Chondrocyte (in vitro differentiated cells): ENCODE measurements at places on chromosomes 6 and 20.

DNA sequence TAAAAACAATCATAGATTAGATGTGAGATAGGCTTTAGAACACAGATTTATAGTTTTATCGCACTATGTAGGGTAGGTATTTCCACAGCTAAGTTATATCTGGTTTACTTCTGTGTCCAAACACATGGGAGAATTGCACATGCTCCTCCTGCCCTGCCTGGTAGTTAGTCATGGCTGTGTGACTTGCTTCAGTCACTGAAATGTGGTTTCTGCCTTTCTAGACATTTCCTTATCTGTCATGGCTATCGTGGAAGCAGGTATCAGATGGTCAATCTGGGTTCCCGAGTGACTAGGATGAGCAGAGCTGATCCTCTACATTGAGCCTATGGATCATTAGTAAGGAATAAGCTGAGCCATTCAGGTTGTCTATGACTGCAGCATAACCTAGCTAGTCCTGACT is 117.8 kb upstream of the GMDS start:
- DNase-seq: no peak

DNA sequence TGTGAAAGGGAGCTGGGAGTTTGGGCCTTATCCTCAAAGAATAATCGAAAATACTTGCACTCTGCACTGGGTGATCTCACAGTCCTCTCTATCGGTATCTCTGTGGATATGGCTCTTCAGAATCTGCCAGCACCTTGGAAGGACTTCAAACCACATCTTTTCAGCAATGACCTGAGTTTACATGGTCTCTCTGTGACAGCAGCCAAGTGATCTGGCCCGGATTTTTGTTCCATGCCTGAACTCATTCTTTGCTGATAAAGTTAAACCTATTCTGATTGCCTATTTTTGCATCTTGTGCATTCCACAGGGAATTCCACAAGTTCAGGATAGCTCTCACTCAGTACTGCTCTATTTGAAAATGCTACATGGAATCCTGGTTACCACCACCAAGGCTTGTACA is 98.9 kb downstream of the HDGFL1 start:
- DNase-seq: no peak

DNA sequence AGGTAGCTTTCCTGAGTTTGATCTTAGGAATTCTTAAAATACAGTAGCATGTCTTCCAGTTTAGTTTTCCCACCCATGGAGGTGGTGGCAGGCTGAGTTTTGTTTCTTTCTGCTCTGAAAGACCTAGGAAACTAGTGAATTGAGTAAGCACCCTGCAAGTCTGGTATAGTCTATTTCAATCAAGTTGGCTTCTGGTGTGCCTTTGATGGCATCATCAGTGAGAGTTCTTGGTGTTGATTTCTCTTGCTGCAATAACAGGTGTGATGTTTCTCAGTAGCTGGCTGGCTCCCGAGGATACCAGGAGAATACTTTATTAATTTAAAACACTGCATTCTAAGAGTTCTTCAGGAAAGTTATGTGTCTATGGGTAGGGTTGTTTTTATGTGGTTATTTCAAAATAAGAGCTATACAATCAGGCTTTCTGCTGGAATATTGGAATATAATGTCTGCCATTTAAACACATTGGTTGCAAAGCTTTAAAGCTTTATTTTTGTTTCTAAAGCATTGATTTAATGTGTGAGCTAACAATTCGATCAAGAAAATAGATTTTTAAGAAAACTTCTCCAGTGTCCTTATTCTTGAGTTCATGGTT is 19.0 kb downstream of the VAPB start:
- DNase-seq: no peak

GRCh38 chr6:10098756-10099528 is 315.9 kb downstream of the TFAP2A start:
- no peak for DNase-seq

DNA sequence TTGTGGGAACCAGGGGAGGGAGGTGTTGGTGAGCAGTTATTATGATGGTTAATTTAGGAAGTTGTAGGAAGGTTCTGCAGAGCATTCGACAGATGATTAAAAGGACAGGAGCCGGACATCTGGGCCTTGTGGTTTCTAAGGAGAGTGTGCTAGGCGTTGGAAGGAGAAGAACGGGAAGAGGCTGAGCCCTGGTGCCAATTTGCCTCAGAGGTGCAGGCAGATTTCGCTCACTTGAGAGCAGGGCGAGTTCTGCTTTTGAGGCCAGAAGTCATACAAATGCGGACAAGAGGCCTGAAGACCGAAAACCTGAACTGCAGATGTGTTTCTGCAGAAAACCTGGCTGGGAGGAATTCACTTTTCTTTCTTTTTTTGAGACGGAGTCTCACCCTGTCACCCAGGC is 30.5 kb upstream of the RPS6KA2 start:
- DNase-seq: no peak

GRCh38 chr6:124539096-124539495 is 423.1 kb upstream of the RNF217 start:
- DNase-seq: no peak

DNA sequence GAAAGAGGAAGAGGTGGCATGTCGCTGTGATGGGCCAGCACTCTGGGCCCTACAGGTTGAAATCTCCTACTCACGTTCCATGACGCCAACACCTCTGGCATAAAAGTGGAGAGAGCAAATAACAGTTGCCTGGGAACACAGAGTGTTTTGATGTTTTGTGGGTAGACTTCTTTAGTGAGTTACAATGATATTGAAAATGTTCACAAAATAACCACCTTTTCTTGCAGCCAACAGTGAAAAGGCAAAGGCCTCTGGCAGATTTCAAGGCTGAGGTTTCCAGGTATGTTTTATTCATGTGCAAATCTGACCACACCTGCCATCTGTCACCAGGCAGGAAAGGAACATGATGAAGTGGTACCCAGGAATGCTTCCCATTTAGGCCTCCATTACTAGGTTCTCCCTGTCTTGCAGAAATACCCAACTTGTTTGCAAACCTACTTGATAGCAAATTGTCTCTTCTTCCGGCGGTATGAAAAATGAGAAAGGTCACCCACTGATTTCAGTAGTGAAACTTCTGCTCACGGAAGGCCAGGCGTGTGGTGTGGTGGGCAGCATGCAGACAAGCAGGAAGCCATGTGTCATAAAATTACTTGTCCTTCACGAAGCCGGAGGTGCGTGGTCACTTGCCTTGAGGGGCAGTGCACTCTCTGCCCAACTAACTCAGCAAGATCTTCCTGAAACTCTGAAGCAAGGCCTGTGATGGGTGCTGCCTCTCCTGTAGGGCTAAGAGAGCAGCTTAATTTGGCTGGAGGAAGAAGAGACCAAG is 299.1 kb upstream of the PRDM1 start:
- no peak for DNase-seq

- no peak for DNase-seq
These were observed 323.3 kb upstream of the NT5E start for GRCh38 chr6:85126485-85127167.

DNA sequence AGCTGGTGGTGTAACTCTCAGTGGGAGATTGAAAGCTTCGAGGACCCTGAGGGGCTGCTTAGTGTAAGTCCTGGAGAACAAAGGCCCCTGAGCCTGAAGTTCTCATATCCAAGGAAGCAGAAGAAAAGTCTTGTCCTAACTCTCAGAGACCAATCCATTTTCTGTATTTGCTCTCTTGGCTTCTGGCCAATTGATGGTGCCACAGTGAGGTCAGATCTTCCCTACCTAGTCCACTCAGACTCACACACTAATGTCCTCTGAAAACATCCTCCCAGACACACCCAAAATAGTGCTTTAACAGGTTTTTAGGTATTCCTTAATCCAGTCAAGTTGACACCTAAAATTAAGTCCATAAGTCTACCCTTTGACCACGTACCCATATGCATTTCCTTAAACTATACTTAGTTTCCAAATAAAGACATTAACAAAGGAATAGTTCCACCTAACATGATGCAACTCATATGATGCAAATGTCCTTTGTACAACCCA is 29.4 kb downstream of the ZNF292 start:
- no peak for DNase-seq

DNA sequence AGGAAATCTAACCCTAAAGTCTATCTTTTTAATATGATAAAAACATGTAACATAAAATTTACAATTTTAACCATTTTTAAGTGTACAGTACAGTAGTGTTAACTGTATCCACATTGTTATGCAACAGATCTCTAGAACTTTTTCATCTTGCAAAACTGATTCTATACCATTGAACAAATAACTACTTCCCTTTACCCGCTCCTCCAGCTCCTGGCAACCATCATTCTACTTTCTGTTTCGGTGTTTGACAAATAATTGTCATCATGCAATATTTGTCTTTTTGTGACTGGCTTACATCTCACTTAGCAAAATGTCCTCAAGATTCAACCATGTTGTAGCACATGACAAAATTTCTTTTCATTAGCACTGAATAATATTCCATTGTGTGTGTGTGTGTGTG is 203.2 kb downstream of the SIM1 start:
- DNase-seq: no peak

DNA sequence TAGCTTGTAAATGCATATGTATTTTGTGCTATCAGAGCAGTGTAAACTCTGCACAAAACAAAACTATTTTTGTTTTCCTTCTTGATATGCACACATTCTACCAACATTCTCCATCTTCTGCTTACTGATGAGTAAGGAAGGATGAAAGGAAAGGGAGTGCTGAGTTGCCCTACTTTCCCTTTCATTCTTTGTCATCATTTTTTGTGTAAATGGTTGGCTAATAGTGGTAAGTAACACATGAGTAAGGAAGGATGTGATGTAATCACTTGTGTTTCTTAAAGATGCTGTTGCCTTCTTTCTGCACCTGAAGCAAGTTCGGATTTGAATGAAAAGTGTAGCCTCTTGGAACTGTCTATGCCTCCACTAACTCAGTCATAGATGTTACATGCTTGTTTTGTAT is 4.6 kb upstream of the REV3L start:
- no peak for DNase-seq

DNA sequence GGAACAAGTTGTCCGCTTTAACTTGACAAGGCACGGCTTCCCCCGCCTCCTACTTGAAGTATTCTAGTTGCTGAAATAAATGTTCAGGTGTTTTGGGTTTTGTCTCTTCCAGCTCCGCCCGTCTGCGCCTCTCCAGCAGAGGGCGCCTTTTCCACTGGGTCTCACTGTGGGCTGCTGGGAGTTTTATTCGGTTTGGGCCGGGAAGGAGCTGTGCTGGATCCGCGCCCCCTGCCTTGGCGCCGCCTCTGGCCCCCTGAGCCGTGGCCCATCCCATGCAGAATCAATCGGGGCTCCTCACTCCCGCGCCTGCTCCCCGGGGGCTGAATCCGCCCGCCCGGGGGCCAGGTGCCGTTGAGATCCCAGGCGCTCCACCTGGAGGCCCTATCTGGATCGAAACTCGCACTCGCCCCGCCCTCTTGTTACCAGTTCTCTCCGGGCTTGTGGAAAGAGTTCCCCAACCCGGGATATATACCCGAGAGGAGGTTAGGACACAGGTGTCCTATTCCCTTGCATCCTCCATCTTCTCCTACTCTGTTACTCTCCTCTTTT is 51.0 kb upstream of the TCF21 start:
- DNase-seq: no peak

GRCh38 chr6:160971171-160971570 is 20.4 kb upstream of the MAP3K4 start:
- DNase-seq: no peak

DNA sequence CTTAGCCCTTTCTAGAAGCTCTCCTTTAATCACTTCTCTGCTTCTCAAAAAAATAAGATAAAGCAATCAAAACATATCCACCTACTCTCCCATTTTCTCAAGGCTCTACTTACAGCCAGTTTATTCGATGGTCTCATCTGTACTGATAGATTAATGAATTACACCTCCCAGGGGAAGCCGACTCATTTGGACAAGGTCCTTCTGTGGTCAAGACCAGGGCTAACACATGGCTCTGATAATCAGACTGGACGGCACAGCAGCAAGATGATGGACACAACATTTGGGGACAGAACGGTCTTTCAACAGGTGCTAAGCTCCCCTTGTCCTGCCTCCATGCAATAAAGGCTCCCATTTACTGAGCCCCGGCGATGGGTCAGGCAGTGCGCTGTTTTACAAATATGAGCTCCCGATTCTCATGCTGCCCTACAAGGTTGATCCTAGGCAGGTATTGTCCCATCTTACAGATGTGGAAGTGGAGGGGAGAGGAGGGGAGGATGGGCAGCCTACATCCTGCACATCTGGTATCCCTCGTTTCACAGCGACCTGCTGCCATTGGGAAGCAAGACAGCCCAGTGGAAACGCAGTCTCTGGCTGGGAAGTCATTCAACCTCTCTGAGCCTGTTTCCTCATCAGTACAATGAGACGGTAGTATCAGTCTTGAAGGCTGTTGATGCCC is 15.7 kb downstream of the CPNE5 start:
- DNase-seq: no peak

DNA sequence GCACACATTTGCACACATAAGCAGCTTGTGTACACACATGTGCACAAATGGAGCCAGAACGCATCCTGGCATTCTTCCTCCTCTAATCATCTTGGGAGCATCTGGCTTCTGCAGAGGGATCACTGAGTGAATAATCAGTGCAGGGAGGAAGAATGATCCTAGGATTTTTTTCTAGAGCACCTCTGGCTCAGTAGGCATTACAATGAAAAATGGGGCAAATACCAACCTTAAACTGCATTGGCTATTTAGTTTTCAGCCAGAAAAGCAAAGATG is 205.7 kb upstream of the TCF21 start:
- no peak for DNase-seq

GRCh38 chr20:8854571-8854970 is 214.3 kb upstream of the PLCB4 start:
- no peak for DNase-seq

DNA sequence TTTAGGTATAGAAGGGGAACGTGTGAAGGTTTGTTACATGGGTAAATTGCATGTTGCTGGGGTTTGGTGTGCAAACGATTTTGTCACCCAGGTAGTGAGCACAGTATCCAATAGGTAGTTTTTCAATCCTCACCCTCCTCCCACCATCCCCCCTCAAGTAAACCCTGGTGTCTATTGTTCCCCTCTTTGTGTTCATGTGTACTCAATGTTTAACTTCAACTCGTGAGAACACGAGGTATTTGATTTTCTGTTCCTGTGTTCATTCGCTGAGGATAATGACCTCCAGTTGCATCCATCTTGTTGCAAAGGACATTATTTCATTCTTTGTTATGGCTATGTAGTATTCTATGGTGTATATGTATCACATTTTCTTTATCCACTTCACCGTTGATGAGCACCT is 11.6 kb upstream of the VNN1 start:
- DNase-seq: no peak

DNA sequence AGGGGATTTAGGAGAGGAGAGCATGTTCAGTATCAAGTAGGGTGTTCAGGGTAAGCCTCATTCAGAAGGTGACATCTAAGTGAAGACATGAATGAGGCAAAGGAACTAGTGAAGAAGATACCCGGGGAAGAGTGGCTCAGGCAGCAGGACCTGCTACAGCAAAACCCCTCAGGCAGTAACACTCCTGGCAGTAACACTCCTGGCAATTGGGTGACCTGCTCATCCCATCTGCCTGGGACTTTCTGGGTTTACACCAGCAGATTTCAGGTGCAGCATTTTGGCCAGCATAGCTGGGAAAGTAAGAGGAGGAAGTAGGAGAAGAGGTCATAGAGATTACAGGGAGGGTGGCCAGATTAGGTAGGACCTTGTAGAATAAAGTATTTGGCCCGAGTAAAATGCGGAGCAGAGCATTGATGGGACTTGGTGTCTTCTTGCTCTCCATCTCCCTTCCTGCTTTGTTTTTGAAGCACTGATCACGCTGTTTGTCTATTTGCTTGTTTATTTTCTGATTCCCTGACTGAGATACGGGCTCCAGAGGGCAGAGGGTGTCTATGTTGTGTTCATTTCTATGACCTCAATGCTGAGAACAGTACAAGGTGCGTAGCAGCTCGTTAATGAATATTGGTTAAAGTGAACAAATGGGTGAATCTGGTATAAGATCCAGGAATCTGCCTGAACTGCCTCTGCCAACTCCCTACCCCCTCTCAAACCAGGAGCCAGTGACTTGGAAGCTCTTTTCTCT is 88.3 kb downstream of the IYD start:
- no peak for DNase-seq
